ENCODE measurements at places on chromosomes 6 and 20. TPM values are rescaled to one million over a fixed set of nuclear protein-coding genes. Genes with fewer than 3 reads are reported as not detected.

DNA sequence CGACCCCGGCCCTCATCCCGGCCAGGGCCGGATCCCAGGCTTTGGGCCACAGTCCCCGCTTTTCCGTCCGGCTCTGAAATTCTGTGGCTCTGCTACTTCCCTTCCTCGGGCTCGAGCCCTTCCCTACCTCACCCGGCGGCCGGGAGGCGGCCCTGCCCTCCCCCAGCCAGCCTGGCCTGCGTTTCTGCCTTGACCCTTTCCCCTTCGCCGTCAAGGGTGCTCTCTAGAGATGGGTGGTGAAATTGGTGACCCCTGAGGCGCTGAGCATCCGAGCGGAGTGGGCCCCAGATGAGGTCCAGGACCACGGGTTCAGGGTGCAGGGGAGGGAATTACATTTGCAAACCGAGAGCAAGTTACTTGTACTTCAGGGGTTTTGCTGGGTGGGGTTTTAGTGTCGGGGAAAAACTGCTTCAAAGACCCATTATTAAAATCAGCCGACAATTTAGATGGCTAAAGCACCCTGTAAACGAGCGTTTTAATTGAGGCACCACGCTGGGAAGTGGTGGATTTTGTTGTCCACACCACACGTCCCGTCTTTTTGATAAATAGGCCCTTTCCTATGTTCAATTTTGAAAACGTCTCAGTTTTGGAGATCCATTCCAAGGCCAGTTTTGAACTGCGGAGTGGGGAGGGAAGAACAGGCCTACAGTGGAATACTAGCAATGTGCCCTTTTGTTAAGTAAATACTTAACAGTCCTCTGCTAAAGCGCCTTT lies 9.9 kb downstream of the TFAP2A start:
- peaks cover 17% of the 10 kb centered on the region for H3K27me3 ChIP-seq
- H3K36me3 ChIP-seq: no peaks in the 10 kb centered on the region
- DNase-seq: peak; percentile 75
- H3K4me1 ChIP-seq: peaks cover 21% of the 10 kb centered on the region
- H3K27ac ChIP-seq: peak overlapping the region; percentile 60

LGSN gene
- total RNA-seq: not detected

DNA sequence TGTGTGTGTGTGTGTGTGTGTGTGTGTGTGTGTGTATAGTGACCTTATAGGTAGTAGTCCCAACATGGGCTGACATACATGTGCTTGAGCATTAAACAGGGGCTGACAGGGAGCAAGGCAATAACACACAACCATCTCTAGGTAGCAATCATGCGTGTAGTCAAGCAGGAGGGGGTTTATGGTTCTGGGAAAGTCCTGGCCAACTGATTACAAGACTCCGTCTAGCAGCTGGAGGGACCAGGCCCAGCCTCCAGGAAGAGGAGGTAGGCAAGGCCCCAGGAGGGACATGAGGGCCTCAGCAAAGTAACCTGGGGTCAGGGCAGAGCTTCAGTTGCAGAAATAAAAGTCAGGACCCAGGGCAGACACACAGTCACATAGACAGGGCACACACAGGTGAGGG lies 60.6 kb upstream of the E2F3 start:
- no peaks in the 10 kb centered on the region for H3K27me3 ChIP-seq
- no peak overlapping the region for H3K4me3 ChIP-seq
- no peaks in the 10 kb centered on the region for H3K4me1 ChIP-seq
- DNase-seq: no peak
- H3K27ac ChIP-seq: no peak overlapping the region
- H3K36me3 ChIP-seq: no peaks in the 10 kb centered on the region

- peaks cover 9% of the 10 kb centered on the region for H3K36me3 ChIP-seq
- peaks cover 28% of the 10 kb centered on the region for H3K4me1 ChIP-seq
- no peak overlapping the region for H3K4me3 ChIP-seq
Measured at GRCh38 chr6:148493424-148493823, 150.8 kb downstream of the SASH1 start.

C20orf202 gene
- 0.17 TPM for total RNA-seq

DNA sequence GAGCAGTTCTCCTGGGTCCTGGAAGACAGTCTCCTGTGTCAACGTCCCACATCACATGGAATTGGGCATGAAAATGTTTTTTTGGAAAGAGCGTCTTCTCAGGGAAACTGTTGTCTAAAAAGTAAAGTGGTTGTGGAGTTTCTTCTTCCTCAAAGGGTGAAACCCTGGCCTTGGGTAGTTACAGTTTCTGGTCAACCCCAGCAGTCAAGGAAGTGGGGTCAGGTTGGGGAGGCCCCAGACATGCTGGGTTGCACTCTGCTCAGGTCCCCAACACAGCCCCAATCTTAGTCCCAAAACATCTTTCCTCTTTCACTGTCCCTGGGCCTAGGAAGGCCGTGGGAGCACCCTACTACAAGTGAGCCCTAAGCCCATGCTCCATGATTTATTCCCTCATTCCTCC lies 996 bp upstream of the NFKBIE start:
- no peak overlapping the region for H3K4me3 ChIP-seq
- H3K36me3 ChIP-seq: no peaks in the 10 kb centered on the region
- H3K27ac ChIP-seq: no peak overlapping the region
- peaks cover 22% of the 10 kb centered on the region for H3K27me3 ChIP-seq
- DNase-seq: no peak

DNA sequence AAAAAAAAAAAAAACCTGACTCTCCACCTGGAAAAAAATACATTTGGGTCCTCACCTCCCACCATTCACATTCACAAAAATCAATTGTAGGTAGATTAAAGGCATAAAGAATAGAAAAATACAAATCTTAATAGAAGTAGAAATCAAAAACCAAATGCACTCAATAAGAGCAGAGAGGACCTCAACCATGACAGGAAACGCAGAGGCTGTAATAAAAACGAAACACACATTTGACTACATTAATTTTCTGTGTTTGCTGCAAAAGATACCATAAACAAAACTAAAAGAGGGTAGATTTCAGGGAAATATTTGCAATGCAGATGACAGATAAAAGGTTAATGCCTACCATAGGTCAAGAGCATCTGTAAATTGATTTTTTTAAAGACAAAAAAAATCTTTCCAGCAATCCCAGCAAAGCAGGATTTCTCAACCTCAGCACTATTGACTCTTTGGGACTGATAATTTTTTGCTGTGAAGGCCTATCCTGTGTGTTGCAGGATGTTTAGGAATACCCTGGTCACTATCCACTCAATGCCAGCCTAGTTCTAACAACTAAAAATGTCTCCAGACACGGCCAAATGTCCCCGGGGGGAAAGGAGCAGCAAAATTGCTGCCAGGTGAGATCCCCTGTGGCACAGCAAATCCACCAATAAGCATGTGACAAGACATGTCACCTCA lies 9.1 kb downstream of the ETV7 start:
- no peak overlapping the region for H3K27ac ChIP-seq
- H3K4me1 ChIP-seq: no peaks in the 10 kb centered on the region
- DNase-seq: no peak
- H3K4me3 ChIP-seq: no peak overlapping the region
- no peaks in the 10 kb centered on the region for H3K36me3 ChIP-seq
- H3K27me3 ChIP-seq: no peaks in the 10 kb centered on the region

- H3K36me3 ChIP-seq: peaks cover 51% of the 10 kb centered on the region
- no peak for DNase-seq
- H3K27ac ChIP-seq: no peak overlapping the region
- no peaks in the 10 kb centered on the region for H3K4me1 ChIP-seq
Measured at GRCh38 chr6:3131695-3132094, 13.2 kb downstream of the BPHL start.

DNA sequence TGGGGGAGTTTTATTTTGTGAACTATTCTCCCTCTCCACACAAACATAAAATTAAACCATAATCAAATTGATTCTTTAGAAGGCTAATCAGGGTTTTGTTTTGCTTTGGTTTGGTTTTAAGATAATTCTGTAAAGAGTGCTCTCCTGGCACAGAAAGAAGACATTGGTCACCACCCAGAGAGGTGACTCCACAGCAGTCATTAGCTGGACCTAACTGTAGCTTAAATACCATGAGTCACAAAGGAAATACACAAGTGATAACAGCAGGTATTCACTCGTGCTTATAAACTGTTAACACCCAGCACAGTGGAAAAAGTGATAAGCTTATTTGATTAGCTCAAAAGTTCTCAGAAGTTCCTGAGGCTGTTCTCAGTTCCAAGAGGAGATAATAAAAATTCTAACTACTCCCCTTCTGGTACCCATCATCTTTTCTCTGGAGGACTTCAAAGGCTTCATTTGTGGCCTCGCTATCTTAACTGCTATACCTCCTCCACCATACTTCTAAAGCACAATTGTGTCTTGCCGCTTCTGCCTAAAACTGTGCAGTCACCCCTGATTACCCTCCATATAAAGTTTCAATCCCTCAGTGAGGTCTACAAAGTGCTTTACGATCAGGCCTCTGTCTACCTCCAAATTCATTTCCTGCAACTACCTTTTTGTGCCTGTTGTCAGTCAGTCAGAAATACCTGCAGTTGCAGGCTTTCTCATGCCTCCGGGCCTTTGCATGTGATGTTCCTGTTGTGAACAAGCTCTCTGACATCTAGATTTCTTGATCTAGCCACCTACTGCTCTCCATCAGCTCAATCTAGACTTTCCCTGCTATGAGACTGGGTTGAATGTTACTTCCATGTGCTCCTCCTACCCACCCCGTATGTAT lies 201.1 kb downstream of the SAMD5 start:
- no peaks in the 10 kb centered on the region for H3K27me3 ChIP-seq
- no peaks in the 10 kb centered on the region for H3K36me3 ChIP-seq
- no peak for DNase-seq
- H3K4me1 ChIP-seq: no peaks in the 10 kb centered on the region
- H3K4me3 ChIP-seq: no peak overlapping the region
- no peak overlapping the region for H3K27ac ChIP-seq

Measured in esophagus muscularis mucosa (tissue), 4 donors.